Stimulated activated CD8-positive, alpha-beta memory T cell treated with anti-CD3 and anti-CD28 coated beads, Interleukin-12 subunit alpha, Interleukin-12 subunit beta, amount 100 ng/mL, for 1 hour (primary cell): ENCODE measurements at places on chromosomes 3 and 15.

DNA sequence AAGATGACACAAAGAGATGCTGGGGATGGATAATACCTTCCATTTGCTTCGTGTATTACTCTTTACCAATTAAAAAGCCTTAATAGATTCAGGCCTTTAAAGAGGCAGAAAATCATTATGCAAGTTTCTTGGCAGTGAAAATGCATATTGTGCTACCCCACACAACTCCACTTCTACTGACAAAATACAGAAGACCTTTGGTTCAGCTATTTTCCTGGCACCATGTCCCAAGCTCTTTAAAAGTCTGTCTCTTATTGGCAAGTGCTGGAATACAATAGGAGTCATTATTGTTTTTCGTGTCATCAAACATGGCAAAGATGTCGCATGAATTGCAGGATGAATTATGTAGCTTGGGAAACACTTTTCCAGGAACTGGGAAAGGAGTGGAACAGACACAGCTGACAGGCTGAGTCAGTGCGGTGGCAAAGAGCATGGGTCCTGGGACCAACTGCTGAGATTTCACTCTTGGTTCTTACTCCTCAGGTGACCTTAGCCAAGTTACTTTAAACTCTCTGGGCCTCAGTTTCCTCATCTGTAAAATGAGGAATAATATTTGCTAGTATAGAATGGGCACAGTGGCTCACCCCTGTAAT is 5.5 kb upstream of the TSPAN3 start:
- DNase-seq: no peak

DNA sequence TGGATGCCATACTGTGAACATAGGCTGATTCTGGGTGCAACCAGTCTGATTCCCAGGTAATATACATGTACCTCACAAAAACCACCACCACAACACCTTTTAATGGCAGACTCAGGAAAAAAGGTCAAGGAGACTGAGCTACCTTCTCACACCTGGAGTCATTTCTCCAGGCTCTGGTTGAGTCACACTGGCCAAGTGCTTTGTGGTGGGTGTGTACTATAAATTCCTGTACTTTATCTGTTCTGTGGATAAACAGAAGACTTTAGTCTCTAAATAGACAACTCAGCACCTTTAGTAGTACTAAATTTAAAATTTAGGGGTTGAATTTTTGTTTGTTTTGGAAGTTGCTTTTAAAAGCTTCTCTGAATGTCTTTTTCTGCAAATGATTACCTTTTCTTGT is 46.7 kb downstream of the TOP2B start:
- no peak for DNase-seq

DNA sequence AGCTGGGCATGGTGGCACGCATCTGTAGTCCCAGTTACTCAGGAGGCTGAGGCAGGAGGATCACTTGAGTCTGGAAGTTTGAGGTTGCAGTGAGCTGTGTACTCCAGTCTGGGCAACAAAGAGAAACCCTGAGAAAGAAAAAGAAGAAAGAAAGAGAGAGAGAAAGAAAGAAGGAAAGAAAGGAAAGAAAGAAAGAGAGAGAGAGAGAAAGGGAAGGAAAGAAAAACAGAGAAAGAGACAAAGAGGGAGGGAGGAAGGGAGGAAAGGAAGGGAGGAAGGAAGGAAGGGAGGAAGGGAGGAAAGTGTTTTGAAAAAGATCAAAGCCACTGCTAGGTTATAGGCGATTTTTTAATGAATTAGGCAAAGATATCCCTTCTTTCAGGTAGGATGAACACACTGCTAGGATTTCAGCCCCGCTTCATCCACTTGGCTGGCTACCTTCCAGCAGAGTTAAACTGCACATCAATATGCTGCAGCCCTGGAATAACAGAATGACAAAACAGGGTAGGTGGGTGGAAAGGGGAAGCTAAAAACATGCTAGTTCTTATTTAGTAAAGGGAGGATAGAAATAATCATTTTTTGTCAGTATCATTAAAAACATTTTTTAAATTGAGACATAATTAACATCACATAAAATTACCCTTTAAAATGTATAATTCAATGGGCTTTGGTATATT is 12.8 kb upstream of the PPARG start:
- DNase-seq: no peak

DNA sequence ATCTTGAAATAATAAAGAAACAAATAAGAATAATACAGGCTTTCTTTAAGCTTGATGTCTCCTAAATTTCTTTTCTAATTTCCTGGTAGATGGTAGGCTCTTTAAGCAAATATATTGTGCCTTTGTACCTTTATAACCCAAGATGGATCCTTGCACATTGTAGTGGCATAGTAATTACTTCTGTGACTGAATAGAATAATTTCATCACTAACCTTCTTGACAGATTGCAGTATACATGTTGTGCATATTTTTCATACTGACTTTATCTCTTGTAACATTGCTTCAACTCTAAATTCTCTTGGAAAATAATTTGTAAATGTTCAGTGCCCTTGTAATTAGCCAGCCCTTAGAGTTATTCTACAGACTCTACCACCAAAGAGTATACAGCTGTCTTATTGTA is 1433.8 kb upstream of the GBE1 start:
- DNase-seq: no peak

DNA sequence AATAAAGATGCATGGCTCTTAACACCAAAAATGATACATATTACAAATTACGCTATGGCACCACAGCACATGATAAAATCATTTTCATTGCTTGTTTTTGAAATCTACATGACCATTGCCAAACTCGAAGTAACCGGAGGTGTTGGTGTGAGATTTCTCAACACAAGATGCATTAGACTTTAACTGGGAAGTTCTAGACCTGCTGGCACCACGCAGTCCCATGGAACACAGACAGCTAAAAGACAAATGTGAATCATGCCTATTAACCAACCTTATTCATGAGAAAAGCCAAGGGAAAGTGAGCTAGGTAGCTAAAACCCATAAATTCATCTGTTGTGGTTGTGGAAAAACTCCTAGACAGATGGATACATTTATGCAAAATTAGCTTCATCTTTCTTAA is 595.4 kb downstream of the FOXP1 start:
- no peak for DNase-seq

DNA sequence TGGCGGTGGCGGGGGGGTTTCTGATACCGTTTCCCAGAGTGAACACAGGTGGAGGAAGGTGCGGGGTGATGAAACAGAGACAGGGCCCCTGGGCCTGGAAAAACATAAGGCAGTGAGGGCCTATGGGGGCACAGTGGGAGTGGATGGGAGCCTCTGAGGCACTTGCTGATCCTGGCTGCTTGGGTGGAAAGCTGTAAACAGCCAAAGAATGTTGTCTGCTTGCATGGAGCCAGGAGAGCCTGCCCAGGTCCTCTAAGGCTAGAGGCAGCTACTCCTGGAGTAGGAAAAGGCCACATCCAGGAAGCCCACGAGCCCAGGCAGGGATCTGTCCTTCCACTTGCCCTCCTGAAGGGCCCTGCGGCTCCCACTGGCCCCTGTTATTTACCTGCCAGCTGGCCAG is 2.9 kb upstream of the SEMA3B start:
- no peak for DNase-seq

- no peak for DNase-seq
Measured at GRCh38 chr15:62464705-62465104, 299.6 kb upstream of the C2CD4B start.

- DNase-seq: no peak
Measured at GRCh38 chr15:80950291-80951078, 39.1 kb downstream of the MESD start.

DNA sequence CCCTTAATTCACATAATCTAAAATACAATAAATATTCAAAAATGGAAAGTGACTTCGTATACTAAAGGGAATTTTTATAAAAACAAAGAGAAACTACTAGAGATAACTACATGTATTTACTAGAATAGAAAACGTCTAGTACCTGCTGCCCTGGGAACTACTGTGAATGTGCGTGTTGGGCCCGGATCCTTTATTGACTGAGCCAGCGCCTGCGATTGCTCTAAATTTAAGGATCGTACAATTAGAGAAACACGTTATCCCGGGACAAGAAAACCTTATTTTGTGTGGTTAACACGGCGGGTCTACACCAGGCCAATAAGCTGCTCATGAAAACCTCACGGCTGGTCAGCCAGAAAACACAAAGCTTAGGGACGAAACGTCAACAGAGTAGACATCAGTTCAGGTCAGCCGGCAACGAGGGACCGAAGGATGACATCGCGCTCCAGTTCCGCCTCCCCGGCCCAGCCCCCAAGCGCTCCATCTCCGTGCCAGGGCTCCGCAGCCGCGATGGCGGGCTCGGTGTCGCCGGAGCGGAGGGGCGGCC is 555 bp downstream of the TM2D3 start:
- DNase-seq: no peak

DNA sequence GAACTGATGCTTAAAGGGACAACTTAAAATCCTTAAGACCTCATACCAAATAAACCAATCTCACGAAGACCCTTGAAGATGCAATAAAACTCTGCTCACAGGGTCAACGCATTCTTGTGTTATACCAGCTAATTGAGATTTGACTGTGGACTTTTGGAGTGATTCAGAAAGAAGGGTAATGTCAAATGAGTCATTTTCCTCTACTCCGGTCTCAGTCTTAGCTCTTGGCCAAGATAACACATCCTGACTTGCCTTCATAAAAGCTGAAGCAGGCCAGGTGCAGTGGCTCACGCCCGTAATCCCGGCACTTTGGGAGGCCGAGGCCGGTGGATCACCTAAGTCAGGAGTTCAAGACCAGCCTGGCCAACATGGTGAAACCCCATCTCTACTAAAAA is 3.8 kb downstream of the PKM start:
- no peak for DNase-seq

DNA sequence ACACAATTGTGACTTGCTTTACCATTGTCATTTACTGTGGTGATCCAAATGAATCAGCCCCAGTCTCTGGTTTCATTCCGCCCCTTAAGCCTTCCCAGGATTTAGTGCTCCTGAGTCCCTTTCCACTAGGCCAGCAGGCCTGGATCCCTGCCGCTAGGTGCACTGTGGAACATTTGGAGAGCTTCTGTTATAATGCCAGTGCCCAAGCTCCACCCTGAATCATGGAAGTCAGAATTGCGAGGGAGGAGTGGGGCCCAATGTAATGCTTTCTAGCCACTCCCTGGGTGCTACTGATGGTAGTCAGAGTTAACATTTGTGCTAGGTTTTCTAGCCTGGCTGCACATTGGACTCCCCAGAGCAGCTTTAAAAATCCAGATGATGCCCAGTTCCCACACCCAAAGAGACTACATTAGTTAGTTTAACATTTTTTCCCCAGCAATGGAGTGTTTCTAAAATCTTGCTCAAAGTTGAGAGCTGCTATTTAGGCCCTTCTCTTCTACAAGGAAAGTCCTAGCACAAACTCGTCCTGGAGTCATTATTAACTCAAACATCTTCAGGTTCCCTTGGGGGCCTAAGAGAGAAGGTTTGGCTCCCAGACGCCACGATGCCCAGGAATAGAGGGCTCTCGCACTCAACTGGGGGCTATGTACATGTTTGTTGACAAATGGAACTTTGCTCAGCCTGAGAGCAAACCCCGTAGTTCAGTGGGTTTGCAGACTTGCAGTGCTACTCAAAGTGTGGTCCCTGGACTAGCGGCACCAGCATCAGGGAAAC is 366.7 kb upstream of the PROK2 start:
- no peak for DNase-seq

GRCh38 chr3:140343211-140344081 is 334.4 kb upstream of the TRIM42 start:
- DNase-seq: no peak
